ENCODE measurements at places on chromosomes 4 and X. TPM values are rescaled to one million over a fixed set of nuclear protein-coding genes. Genes with fewer than 3 reads are reported as not detected.
A peak's percentile ranks its signal among the peaks of the same experiment; 100 is the strongest.

GRCh38 chr4:150518559-150518958 lies 63.4 kb upstream of the MAB21L2 start:
- no peak for DNase-seq

The LNX1 gene
- polyA plus RNA-seq: 17.3 TPM

DNA sequence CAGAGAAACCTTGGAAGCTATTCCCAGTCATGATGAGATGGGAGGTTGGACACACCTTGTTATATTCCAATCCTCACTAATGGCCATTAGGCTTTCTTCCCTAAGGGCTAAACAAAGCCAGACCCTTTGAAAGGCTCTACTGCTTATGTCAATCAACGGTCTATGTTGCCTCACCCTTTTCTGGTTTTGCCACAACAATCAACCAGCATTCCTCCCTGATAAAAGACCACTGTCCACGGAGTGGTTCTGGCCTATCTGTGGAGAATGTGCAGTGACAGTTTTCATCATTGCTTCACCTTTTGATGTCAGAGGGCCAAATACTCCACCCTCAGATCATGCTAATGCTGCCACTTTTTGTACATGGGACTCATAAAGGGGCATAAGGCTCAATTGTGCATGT lies 913.4 kb downstream of the RPA4 start:
- no peak for DNase-seq

The TLL1 gene
- 2.0 TPM for polyA plus RNA-seq

DNA sequence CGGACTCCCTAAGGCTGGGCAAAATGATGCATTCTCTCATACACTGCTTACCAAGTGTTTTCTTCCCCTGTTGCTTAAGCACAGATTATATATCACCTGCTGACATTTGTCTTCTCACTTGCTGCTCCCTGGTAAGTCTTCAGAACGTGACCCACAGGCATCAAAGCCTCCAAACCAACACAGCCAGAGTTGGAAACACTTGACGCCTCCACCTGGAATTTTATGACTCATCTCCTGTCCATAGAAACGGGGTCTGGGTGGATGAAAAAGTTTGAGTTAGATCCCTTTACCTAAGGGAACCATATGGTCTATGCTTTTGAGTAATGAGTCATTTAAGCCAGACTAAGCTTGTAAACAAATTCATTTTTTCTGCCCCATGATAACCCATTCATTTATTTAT lies 251.6 kb downstream of the USP46 start:
- DNase-seq: no peak

DNA sequence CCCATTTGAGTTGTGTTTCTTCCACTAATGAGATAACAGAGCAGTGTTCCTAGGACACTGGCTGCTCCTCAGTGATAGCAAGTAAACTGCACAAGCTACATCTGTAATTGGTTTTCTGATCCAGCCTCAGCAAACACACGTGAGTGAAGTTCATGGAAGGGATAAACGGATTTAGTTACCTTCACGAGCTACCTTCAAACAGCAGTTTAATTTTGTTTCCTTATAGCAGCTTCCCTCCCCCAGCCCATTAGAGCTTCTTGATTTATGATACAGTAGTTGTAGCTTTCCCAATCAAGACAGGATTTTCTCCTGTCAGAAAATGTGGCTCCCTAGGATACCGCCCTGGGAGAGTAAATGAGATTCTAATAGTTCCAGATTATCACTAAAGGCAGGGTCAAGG lies 634.2 kb upstream of the FAT1 start:
- DNase-seq: peak; percentile 72

DNA sequence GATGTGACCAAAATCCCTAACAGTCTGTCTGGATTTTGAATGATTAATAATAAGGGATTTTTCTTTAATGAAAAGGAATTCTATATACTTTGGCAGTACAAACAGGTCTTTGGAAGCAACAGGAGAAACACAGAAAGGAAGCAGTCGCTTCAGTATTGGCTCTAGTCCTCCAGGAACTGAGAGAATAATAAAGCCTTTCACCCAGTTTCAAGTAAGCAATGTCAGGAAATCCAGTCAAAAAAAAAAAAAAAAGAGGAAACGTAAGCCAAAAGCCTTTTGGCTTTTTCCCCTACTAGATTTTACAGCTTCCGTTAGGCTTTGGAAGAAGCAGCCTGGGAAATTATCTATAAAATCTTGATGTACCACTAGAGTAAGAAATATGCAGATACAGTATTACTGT lies 61.7 kb upstream of the HDAC8 start:
- DNase-seq: no peak
